Choroid plexus epithelial cell (primary cell): ENCODE measurements at places on chromosomes 4 and X.

GRCh38 chr4:24368801-24369200 is 215.6 kb downstream of the DHX15 start:
- DNase-seq: no peak

DNA sequence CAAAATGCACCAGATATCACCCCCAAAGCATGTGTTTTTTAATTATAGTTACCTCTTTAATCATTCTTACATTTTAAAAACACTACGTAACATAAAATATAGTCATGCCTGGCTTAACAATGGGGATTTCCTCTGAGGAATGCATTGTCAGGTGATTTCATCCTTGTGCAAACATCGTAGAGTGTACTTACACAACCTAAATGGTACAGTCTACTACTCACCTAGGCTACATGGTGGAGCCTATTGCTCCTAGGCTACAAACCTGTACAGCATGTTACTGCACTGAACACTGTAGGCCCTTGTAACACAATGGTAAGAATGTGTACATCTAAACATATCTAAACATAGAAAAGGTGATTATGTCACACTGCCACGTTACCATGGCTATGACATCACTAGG is 208.6 kb downstream of the SPOCK3 start:
- no peak for DNase-seq

DNA sequence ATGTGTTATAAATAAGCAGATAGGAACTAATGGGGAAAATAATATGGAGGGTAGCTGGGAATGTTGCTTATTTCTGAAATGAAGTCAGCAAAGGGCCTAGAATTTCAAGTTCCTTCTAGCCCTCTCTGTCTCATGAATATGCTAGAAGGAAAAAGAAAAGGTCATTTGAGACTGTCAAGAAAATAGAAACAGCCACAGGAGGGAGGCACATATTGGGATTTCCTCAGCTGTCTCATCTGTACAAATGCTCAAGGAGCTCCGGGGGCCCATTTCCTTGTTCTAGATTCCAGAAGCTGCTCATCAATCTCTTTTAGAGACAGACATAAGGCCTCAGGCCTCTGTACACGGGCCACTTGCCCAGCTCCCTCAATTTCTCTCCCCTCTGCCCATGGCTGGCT is 127.6 kb upstream of the ETNPPL start:
- DNase-seq: no peak

DNA sequence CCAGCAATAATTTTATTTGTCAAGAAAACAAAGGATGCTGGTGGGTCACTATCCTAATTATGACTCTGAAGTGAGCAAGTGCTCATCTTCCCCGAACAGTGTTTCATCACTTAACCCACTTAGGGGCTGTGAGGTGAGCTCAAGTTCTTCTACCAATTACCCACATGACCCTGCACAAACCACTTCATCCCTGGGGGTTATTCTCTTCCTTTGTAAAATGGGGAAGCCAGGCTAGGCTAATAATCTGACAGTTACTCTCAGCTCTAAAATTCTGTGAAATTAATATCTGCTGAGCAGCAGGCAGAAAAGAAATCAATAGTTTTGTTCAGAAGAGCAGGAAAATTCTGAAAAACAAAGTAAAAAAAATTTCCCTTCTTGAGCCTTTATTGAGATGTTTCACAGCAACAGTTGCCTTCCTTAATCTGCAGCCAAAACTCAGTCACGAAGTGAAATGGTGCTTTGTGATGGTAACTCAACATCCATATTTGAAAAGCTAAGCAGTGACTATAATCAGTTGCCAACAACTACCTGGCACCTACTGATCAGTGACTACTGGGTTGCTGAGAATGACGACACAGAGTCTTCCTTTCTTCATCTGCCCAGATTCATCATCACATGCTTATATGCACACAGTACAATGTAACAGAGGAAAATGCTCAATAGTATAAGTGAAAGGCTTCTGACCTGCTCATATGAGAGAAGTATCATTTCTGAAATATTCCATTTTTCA is 24.1 kb downstream of the ATP8A1 start:
- no peak for DNase-seq

GRCh38 chr4:83231620-83232076 is 53.0 kb downstream of the COQ2 start:
- DNase-seq: peak; percentile 25
